ENCODE measurements at places on chromosomes 1 and 21.

DNA sequence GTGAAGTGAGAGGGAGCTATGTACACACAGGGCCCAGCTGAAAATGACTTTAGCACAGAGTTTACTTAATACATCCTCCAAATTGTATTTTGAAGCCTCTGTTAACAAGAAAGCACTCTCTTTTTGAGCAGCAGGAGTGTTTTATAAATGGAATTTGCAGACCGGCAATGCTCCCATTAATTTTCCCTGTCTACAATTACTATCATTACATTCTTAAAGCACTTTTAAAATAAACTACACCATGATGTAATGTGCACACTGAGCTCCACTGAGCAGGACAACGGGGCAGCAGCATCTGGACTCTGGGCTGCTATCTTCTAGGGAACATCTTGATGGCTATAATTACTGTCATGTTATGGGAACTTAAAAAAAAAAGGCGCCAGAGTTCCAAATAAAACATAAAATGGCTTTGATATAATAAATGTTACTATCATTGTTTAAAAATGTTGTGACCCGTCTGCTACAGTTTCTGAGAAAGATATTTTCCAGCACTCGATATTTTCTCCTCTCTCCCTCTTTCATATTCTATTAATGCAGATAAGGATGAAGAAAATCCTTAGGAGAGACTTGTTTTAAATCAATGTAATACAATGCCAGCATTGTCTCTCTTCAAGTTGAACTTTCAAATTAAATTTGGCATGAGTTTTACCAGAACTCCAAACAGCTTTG lies 150.9 kb downstream of the HLX start:
- DNase-seq = no peak

DNA sequence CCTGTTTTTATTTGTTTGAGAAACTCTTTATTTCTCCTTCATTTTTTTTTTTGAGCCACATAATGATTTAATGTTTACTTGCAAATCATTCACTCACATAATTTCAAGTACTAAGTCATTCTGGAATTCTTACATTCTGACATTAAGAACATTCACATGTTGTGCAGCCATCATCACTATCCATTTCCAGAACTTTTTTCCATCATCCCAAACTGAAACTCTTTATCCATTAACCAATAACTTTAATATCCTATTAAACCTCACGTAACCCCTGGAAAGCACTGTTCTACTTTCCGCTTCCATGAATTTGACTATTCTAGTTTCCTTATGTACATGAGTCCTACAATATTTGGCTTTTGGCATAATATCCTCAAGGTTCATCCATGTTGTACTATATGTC lies 52.5 kb upstream of the TEKT2 start:
- no peak for DNase-seq

GRCh38 chr1:119331915-119332314 lies 36.7 kb upstream of the HAO2 start:
- no peak for DNase-seq

DNA sequence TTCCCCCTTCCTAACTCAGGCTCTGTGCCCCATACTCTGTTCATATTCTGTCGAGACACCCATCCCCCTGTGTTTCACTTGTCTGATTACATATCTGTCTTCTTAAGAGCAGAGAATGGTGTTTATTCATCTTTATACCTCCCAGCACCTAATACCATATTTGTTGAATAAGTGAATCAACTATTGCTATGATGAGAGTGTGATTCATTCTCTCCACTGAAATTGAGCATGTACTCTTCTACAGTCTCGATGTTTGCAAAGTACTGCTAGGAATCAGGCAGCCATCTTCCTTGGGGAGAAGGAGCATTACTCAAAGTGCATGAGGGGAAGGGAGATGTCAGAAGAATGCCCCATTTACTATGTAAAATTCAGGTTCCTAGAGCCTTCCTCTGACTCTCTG lies 27.0 kb downstream of the TBX15 start:
- no peak for DNase-seq

DNA sequence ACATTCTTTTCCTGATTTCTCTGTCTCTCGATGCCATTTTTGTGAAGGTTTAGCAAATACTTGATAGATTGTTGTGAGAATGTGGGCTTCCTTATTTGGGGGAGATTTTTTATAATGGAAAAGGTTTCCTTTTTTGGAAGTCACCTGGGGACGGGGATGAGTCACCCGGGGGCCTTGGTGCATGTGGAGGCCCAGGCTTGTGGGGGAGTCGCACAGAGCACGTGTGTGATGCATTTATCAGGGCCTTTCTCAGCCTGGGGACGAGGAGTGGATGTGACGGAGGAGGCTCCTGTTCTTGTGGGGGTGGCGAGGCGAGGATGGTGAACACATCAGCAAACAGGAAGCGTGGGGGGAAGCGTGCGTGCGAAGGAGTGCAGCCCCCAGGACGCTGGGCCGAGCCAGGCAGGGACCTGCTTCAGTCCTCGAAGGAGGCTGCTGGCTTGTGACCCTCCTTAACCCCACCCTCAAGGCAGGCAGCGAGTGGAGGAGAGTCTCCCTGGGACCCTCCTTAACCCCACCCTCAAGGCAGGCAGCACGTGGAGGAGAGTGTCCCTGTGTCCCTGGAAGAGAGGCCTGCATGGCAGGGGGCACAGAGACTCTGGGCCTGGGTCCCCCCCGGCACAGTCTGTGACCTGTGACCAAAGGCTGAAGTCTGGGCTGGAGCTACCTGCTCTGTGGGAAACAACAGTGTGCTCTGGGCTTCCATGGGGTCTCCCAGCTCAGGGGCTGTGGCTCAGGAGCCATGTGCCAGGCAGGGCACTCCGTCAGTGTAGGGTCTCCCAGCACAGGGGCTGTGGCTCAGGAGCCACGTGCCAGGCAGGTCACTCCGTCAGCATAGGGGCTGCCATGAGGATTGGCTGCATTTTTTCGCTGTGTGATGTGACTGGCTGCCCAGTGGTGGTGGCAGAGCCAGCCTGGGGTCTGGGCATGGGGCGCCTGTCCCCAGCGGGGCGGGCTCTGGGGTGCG lies 57.2 kb downstream of the AGPAT3 start:
- peak; percentile 78 for DNase-seq

- DNase-seq = no peak
Measured at GRCh38 chr1:162357681-162358266, 18.9 kb downstream of the SPATA46 start.

- peak; percentile 61 for DNase-seq
Measured at GRCh38 chr1:52904927-52905698, 16.4 kb downstream of the ECHDC2 start.

GRCh38 chr1:179706339-179706941 lies 36.7 kb upstream of the FAM163A start:
- DNase-seq = peak; percentile 64

- DNase-seq = no peak
Measured at GRCh38 chr1:200912737-200913407, 18.2 kb downstream of the INAVA start.

DNA sequence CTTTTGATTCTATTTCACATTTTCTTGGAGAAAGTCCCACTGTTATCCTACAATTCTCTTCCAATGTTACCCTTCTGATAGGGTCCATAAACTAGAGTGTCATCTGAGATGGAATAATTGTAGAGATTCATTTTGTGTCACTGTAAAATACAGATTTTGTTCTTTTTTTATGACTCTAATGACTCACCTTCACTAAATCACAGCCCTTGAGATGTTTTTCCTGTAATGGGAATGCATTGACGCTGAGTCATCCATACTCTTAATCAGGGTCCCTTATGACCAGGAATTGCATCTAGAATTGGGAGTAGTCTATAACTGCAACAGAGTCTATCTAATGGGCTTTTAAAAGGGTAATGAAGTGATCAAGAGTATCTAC lies 315.5 kb downstream of the TGFB2 start:
- DNase-seq = no peak

DNA sequence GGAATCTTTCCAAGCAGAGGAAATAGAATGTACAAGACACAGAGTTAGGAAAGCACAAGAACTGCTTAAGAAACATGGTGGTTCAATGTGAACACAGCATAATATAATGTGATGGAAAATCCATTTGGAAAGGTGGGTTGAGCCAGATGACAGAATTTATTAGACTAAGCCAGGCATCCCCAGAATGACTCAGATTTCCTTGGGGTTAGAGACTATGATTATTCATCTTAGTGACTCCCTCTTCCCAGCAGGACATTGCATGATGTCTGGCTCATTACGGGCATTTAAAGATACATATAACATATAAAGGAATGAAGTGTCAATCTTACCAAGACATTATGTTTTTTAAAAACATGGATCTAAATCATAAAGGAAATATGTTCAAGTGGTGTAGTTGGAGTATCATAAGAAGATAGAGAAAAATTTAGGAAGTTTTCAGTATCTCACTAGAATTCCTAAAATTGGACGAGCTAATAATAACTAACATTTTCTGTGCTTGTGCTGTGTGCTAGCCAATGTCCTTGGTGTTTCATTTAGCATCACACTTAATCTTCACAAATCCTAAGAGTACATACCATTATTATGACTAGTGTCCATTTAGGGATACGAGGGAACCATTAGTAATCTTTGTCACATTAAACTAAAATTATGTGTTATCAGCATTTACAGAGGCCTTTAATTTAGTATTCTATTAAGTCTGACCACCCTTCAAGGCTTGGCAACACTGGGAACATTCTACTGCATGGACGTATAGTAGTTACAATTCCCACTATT lies 41.0 kb upstream of the ST6GALNAC5 start:
- no peak for DNase-seq

GRCh38 chr1:210900079-210900478 lies 233.9 kb downstream of the KCNH1 start:
- no peak for DNase-seq

GRCh38 chr1:180489976-180490375 lies 12.4 kb downstream of the ACBD6 start:
- DNase-seq = no peak

GRCh38 chr1:177311586-177311985 lies 140.8 kb downstream of the BRINP2 start:
- DNase-seq = no peak

DNA sequence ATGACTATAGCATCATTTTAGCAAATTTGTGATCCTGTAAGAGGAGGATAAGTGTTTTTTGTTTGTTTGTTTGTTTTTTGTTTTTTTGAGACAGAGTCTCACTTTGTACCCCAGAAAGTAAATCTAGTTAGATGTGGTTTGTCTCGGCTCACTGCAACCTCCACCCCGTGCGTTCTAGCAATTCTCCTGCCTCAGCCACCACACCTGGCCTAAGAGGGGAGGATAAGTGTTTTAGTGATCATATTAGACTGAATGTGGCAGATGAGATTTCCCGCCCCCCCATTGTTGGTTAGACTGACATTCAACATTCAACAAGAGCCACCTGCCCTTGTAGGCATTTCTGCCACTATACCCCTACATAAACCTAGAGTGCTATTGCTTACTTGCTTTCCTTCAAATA lies 98.5 kb downstream of the OSBPL9 start:
- DNase-seq = no peak

- no peak for DNase-seq
Measured at GRCh38 chr1:212459656-212460055, 26.9 kb downstream of the NENF start.

DNA sequence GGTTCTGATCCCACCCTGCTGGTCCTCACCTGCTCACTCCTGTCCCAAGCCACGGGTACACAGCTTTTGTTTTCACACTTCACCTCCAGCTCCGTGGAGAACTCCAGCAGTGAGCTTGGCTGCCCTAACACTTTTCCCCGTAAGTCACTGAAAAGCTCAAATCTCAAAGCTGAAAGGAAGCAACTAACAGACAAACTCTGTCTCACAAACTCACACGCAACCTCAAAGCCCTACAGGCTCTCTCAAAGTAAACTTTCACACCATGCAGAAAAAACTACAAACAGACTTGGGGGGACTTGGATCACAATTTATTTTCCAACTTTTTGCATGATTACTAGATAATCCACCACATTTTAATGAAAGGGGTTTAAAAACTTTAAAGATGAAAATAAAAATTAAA lies 88.3 kb downstream of the AK5 start:
- no peak for DNase-seq

DNA sequence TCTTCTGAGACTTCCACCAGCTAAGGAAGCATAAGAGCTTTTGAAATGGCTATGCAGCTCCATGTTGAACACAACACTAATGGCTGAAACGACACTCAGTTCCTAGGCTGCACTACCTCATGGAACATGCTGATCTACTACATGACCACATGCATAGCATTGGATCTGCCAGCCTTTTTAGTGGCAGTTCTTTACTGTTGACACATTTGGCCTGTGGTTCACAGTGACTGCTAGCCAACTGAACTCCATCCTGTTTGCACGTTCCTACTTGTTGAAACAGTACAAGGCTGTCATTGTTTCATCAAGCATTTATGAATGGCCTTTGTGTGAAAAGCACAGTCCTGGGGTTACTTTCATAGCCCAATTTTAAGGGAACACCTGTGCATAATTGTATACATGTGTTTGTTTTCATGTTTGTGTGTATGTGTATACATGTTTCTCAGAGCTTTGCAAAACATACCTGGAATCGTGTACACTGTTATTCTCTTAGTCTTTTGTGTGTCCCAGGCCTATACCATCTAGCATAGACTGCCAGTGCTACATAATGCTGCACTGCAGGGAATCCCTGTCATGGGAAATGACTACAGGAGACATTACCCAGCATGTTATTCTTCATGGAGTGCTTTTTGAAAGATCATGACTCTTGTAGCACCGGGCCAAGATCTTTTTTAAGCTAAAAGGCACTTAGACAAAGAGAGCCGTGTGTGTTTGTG lies 179.6 kb upstream of the ESRRG start:
- no peak for DNase-seq

GRCh38 chr1:46520063-46520911 lies 30.7 kb downstream of the DMBX1 start:
- no peak for DNase-seq

DNA sequence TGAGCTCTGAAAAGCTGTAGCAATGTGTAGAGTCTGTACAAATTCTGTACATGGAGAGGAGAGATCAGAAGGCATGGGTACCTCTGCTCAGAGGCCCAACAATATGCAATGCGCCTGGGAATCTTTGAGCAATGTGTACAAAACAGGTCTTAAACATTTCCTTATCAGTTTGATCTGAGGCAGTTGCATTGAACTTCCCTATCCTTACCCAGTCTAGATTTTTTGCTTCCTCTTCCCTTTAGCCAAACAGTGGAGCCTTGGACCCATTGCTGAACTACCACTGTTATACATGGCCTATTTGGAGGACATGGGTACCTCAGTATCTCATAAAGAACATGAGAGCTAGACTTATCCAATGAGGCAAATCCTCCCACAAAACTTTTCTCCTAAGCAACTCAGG lies 12.6 kb upstream of the MNDA start:
- no peak for DNase-seq

- no peak for DNase-seq
Measured at GRCh38 chr1:27551170-27551952, 52.6 kb downstream of the AHDC1 start.

DNA sequence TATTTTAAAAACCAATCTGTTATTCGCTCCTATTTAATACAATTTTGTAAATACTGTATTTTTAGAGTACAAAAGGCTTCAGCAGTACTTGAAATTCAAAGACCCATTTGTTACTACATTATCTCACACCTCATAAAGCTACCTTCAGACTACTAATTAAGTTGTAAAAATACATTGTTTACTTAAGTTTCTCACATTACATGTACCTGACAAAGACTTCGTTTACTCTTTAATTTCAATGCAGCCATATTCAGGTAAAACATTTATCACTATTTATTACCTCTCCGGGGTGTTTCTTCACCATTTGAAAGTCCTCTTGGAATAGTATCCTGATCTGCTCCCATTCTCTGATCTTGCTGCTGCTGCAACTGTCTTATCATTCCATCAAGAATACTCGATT lies 55.2 kb downstream of the BRWD1 start:
- DNase-seq = no peak

All from stimulated activated CD8-positive, alpha-beta memory T cell treated with anti-CD3 and anti-CD28 coated beads, Interleukin-4, amount 100 ng/mL, for 48 hours (primary cell).